Stimulated activated CD8-positive, alpha-beta memory T cell treated with anti-CD3 and anti-CD28 coated beads, Interleukin-15, amount 100 ng/mL, for 1 hour (primary cell): ENCODE measurements at places on chromosomes 7 and 10.

GRCh38 chr10:44395902-44396670 is 11.2 kb upstream of the CXCL12 start:
- DNase-seq: no peak

DNA sequence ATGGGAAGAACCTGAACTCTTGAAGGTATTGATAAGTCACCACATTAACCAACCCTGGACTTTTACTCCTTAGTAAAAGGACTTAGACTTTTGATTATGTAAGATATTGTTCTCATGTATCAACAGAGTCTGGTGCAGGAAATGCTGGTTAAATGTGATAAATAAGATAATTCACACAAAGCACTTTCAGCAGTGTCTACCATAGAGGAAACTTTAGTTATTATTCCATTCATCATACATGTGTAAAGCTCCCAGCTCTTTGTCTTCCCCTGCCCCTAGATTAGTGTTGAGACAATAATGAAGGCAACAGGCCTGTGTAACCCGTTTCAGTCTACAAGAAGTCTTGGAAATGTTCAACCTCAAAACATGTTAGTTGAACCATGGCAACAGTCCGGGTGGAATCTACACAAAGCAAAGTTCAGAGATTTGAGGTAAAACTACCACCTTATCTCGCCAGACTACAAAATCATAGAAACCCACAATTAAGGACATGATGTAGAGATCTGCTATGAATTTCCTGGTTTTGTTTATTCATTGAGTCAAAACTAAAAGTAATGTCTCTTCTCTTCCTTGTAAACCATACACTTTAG is 109.9 kb upstream of the ADO start:
- DNase-seq: no peak

- DNase-seq: no peak
Measured at GRCh38 chr7:155073922-155074321, 3.8 kb downstream of the HTR5A start.

- DNase-seq: no peak
Measured at GRCh38 chr10:76631884-76632766, 1005.5 kb downstream of the KCNMA1 start.

- no peak for DNase-seq
Measured at GRCh38 chr10:124921261-124921660, 20.7 kb upstream of the ZRANB1 start.

DNA sequence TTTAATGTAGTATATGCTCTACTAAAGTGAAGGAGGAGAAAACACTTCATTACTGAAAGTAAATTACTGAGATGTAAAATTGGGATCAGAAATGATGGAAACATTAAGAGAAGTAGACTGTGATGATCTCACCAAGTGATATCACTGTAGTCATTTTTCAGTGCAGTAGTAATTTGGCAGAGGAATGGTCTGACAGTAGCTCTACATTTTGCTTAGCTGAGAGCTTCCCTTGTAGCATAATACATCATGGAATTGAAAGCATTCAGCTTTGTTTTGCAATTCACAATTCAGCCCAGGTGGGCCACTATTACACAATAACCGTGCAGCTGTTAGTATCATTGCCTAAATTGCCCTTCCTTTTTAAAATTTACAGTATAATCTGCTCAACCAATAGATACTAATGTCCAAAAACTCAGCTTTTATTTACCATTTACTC is 19.4 kb upstream of the CABCOCO1 start:
- no peak for DNase-seq

- DNase-seq: no peak
Measured at GRCh38 chr10:32004161-32004591, 52.0 kb downstream of the KIF5B start.

GRCh38 chr10:73889014-73889413 is 14.7 kb upstream of the CAMK2G start:
- no peak for DNase-seq

DNA sequence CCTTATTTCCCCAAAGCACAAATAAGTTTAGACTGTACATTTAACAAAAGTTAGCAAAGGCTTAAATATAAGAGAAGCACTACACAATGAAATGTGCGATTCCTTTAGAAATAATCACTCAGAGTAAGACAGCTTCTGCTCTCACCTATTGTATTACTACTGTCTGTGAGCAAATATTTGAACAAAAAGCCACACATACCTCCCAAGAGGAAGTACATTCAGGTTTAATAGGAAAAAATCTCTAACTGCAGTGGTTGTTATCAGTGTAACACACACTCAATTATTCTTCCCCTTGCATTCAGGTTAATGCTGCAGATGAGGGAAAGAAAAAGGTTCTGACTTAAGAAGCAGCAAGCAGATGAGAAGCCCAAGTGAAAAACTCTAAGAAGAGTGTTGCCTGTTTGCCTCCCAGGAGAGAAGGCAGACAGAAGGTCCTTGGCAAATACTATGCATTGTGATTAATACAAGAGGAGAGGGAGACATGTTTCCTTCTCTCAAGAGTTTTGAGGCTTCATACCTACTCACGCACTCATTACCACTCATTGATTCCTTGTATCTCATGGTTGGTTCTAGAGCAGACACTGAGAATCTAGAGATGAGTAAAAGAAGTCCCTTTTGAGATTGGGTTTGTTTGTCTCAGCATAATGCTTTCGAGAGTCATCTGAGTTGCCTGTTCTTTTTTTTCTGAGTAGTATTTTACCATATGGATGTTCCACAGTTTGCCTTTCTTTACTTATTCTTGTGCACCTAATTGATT is 13.6 kb downstream of the GIMAP4 start:
- no peak for DNase-seq

GRCh38 chr10:123687758-123688157 is 21.6 kb downstream of the GPR26 start:
- DNase-seq: no peak

DNA sequence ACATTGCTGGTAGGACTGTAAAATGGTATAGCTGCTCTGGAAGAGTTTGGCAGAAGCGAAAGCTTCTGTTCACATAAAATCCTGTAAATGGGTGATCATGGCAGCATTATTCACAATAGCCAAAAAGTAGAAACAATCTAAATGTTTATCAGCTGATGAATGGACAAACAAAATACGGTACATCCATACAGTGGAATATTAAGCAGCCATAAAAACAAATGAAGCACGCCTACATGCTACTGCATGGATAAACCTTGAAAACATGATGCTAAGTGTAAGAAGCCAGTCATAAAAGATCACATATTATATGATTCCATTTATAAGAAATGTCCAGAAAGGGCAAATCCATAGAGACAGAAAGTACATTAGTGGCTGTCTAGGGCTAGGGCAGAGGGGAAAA is 32.7 kb downstream of the KIN start:
- DNase-seq: no peak
